Hippocampal formation (tissue), 2 donors: ENCODE measurements at places on chromosomes 4 and X.

DNA sequence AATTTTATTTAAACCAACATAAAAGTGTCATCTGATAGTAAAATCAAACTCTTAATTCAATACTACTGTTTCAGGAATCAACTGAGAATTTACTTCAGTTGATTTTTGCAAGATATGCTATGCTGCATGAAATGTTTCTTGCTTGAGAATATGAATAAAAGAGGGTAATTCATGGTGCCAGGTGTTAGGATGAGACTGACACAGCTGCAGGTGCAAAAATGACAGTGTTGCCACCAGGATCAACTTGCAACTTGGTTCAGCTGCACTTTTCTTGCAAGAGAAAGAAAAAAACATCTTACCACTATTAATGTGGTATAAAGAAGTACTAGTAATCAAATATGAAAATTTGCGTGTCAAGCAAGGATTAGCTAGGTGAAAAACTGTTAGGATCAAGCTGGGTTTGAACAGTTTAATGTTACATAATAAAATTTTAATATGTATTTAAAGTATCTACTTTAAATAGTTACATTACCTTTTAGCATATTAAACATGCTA lies 49.7 kb downstream of the CHIC2 start:
- DNase-seq, result no peak

GRCh38 chr4:41933997-41934503 lies 1.2 kb upstream of the TMEM33 start:
- no peak for DNase-seq

DNA sequence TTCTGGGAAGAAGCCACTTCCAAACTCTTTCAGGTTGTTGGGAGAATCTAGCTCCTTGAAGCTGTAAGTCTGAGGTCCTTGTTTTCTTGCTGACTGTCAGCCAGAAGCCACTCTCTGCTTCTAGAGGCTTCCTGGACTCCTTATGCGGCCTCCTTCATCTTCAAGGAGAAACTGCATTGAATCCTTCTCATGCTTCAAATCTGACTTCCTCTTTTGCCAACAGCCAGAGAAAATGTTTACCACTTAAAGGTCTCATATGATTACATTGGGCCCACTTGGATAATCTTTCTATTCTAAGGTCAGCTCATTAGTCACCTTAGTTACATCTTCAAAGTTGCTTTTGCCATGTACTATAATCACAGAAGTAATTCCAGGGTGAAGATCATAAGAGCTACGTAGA lies 327.0 kb downstream of the HNRNPD start:
- DNase-seq, result no peak

DNA sequence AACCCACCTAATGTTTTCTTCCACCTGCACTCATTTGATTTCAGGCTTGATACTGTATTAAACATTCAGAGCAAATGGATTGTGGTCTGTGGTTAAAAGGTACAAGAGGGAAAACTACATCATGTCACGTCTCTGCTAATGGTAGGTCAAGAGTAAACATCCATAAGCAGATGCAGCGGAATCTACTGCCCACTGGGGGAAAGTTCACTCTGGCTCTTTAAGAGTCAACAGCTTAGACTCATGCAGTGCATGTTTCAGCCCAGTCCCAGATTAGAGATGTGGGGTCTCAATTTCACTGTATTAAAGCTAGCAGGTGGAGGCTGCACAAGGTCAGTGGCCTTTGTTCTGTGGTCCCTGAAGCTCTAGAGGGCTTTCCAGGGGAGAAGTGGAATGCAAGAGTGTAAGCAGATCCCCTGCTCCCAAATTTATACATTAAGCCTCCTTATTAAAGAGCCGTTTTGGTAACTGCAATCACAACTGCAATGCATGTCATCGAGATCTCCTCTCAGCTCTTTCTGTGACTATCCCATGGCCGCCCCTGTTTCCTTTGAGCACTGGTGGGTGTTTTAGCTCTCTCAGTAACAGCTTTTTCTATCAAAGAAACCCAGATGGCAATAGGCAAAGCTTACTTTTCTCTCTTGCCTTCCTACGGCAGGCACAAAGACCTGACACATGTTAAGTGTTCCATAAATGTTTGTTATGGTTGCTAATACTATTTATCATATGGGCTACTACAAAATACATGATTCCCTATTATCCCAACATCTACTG lies 53.4 kb downstream of the LDB2 start:
- DNase-seq, result no peak

DNA sequence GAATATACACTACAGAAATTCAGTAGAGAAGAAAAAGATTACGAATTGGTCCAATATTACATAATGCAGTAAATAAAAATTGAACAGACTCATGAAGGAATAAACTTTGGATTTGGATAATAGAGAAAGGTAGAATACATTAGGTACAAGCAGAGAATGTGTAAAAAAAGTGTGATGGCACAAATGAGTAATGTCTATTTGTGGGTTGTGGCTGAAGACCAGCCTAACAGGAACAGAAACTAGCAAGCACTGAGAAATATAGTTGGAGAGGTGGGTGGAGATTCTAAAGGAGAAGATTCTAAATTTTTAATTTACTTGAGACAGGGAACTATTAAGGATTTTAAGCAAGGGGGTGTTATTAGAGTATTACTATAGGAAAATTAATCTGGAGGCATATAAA lies 15.2 kb upstream of the CLOCK start:
- DNase-seq, result no peak

GRCh38 chr4:173041482-173041881 lies 127.1 kb upstream of the GALNT7 start:
- DNase-seq, result no peak

DNA sequence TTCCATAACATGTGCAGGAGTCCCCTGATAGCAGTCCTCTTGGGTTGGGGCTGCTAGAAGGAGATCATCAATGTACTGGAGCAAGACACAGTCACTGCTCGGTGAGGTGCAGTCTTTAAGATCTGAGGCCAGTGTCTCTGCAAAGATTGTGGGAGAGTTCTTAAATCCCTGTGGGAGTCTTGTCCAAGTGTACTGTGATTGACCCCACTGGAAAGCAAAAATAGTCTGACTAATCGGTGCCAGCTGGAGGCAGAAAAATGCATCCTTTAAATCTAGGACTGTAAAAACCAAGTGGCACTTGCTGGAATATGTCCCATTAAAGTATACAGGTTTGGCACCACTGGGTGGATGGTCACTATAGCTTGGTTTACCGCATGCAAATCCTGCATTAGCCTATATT lies 31.1 kb downstream of the SULT1E1 start:
- no peak for DNase-seq

DNA sequence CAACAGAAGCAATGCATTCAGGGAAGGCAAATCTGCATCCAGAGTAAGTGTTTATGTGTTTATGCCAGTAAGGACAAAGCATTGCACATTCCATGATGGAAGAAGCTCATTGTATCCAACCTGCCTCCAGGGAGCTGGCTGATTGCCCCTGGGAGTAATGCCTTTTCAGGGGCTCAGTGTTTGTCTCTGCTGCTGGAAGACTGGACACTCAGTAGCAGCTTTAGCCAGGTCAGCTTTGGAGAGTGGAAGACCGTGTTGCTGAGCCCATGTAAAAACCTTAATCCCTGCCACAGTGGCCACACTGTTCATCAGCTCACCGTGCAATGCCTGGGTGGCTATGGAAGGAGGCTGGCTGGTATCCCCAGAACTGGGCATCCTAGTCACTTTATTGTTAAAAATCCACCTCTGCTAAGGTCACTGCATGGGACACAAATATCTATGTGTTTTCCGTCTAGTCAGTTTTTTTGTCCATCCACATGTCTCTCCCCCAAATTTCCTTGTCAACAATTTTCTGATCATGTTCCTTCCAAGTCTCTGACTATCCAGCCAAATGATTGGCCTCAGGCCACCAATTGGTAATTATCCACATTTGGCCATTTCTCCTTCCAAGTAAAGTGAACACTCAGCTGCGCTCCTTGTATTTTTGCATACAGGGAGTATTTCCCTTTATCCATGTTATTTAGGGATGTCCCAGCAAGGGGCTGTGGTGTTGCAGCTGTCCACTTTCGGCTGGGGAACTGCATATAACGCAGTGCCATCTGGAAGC lies 2044.5 kb upstream of the AGA start:
- DNase-seq, result no peak

DNA sequence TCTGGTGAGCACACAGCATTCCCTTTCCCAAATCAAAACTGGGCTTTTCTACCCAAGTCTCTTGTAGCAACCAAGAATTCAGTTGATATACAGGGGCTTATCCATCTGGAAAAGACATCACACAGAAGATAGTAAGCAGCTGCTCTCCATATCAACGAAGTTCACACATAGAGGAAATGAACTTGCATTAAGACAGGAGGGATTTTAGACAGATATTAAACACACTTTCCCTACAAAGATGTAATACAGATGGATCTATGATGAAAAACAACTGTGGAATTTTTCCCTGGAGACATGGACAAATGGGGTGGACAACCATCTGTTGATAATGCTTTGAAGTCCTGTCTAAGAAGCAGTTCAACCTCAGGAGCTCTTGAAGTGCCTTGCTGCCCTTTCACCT lies 9.8 kb upstream of the PDE5A start:
- no peak for DNase-seq

- peak; percentile 9 for DNase-seq
These were observed 10.3 kb downstream of the PKD2 start for GRCh38 chr4:88017516-88018297.

GRCh38 chr4:1502976-1503375 lies 96.7 kb upstream of the NKX1-1 start:
- no peak for DNase-seq

DNA sequence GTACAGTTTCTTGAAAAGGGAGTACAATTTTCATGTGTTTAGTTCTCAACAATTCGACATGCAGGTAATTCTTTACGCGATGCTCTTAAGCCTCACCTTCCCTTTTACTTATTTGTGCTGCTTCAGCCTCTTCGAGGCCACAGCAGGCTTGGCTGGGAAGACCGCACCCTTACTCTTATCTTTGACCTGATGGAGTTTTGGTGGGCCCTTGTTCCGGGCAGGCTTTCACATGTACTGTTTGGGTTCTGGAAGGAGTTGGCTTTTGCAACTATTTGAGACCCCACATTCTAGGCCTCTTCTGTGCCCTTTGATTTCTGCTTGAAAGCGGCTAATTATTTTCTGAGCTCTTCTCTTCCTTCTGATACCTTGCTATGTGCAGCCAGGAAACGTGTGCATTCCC lies 60.2 kb downstream of the FAM193A start:
- DNase-seq, result no peak

DNA sequence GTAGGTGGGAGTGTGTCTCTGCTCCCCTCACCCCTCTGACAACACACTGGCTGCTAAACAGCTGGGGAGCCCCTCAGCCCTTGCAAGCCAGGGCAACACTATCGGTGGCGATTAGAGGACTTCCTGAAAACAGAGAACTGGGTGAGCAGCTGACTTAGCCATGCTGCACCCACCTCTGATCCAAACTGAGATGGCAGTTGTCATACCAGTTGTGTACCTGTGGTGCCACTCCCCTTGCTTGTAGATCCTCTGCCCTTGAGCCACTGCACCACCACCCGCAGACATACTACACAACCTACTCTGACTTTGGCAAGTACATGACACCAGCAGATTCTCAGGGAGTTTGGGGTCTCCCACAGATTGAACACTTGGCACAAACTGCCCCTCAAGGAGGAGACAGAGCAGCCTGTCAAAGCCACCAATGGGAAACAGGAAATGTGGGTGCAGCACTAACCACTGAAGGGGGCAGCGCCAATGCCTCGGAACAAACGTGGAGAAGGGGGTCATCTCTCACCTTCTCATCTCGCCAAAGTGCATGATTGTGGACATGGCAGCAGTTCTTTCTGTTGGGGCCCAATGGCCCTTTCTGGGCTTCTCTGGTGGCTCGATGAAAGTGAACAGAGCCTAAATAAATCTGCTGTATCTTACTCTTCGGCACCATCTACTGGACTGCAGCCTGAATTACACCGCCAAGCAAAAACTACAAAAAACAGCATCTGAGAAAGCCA lies 119.8 kb downstream of the NEK1 start:
- DNase-seq, result no peak

- no peak for DNase-seq
These were observed 332.0 kb downstream of the PCDH18 start for GRCh38 chr4:137200322-137200721.

DNA sequence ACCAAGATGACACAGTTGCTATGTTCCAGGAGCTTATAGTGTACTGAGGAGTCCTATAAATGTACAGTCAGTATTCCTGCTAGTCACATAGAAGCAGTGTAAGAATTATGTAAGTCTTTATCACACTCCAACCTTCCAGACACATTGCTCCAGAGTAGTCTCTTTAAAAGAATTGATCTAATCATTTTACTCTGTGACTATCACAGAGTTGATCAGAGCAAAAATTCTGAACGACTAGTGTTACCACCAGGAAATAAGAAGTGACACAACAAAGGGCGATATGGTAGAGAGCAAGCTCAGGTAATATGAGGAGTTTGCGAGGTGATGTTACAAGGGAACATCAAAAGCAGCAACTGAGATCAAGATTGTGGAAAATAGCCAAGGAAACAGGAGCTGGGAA lies 9.0 kb upstream of the HPF1 start:
- no peak for DNase-seq

DNA sequence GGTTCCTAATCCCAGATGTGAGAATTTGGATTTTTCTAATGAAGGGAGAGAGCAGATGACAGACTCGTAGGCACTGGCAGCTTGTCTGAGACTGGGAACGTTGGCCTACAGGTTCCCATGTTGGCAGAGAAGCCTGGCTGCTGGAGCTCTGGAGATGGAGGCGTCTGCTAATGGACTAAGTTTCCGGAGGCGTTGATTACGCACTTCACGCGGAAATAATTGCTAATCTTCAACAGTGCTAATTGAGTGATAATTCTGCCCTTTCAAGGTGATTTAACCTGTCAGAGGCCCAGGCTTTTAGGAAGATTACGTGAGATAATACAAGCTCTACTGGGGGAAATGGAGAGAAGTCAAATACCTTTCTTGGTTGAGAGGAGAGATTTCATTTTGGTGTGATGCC lies 77.4 kb downstream of the PSAPL1 start:
- DNase-seq, result no peak

GRCh38 chr4:73234712-73235111 lies 23.9 kb downstream of the ANKRD17 start:
- DNase-seq, result no peak

GRCh38 chrX:13487731-13488505 lies 81.5 kb upstream of the EGFL6 start:
- DNase-seq, result no peak

DNA sequence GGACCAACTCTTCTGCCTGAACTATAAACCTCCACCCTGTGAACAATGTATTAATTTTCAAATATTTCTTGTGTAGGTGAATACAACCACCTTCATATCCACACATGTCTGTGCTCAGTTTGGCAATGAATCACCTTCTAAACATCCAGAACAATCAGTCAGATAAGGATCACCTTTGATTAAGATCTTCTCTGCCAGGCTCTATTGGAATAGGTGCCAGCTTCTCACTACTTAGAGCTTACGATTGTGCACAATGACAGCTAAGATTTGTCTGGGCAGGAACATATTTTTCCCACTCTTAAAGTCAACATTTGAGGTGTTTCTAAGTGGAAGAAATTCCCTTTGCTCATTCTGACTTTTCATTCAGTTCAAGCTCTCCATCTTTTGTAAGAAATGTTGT lies 237.2 kb downstream of the IL1RAPL2 start:
- DNase-seq, result no peak

GRCh38 chr4:167642250-167642649 lies 408.0 kb upstream of the SPOCK3 start:
- no peak for DNase-seq

GRCh38 chrX:9921407-9921806 lies 45.8 kb upstream of the CLDN34 start:
- no peak for DNase-seq
